ENCODE measurements at places on chromosomes 6 and 20.

DNA sequence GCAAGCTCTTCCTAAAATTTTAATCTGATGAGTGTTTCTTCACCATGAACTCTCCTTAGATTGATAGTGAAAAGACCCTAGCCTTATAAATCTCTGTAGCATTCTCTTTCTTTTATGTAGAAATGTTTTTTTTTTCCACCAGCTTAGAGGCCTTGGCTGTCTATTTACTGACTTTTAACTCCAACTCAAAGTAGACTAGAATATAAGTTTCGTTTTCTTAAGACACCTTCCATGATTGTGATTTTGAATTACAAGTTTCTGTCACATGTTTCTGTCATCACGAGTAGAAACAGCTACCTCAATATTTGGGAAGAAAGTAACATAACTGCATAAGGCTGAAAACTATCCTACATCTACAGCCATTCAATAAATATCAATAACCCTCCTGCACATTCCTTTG is 17.8 kb downstream of the ADGRF4 start:
- no peak for DNase-seq

GRCh38 chr20:58795923-58796245 is 54.8 kb downstream of the GNAS-AS1 start:
- no peak for DNase-seq

DNA sequence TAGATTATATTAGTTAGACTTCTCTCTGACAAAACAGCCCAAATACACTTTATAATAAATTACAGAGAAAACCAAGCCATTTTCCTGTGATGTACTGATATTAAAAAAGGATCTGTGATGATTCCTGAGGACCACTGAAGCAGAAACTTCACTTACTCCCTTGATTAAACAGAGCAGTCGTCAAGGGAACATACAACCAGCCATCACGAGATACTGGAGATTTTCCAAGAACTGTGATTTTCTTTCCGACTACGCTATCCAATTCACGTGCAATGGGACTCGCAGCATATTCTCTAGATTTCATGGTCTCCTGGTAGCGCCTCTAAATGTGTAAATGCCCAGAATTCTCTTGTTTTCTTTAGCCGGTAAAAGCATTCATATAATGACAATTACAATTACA is 377.4 kb downstream of the PHF3 start:
- no peak for DNase-seq

DNA sequence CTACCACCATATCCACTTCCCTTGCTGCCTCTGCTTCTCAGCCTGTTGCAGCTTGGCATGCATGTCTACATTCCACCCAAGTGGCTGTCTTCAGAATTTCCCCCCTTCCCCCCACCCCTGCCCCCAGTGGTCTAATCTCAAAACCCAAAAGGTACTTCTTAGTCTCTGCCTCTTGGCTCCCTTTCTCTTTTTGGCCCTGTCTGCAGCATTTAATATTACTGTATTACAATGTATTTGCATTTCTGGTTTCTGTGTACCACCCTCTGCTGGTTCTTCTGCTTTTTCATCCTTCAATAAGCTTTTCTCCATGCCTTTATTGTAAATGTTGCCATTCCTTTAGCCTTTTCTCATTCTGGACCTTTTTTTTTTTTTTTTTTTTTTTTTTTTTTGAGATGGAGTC is 43.0 kb downstream of the RPRD1B start:
- DNase-seq = no peak

DNA sequence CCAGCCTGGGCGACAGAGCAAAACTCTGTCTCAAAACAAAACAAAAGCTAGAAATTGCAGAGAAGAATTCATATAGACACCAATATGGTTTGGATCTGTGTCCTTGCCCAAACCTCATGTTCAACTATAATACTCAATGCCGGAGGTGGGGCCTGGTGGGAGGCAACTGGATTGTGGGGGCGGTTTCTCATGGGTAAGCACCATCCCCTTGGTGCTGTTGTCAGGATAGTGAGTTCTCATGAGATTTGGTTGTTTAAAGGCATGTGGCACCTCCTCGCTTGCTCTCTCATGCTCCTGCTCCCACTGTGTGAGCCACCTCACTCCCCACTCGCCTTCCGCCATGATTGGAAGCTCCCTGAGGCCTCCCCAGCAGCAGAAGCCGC is 15.2 kb downstream of the NINL start:
- no peak for DNase-seq

DNA sequence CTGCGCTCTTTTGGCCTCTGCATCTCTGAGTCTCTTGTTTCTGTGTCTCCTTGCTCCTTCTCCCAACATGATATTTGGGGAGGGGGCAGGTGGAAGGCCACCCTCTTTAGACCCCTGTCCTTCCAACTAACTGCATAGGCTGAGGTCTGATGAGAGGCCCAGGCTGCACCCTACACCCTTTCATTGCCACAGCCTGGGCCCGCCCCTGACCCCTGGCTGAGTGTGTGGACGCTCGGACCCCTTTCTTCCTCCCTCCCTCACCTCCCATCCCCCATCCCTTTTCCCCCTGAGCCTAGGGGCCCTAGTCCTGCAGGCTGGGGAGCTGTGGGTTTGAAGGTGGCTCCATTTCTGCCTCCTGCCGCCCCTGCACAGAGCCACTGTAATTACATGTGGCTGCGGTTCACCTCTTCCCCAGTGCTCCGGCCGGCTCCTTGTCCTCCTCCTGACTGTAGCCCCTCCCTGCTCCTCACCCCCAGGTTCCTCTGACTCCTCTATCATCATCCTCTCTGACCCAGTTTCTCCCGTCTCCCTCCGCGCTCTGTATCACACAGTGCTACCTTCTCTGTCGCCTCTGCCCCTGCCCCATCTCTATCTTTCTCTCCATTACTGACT is 6.8 kb downstream of the MDFI start:
- DNase-seq = no peak

GRCh38 chr20:54276577-54277169 is 68.8 kb downstream of the PFDN4 start:
- no peak for DNase-seq

- no peak for DNase-seq
Observed at GRCh38 chr20:38917657-38918056, 8.6 kb upstream of the FAM83D start.

DNA sequence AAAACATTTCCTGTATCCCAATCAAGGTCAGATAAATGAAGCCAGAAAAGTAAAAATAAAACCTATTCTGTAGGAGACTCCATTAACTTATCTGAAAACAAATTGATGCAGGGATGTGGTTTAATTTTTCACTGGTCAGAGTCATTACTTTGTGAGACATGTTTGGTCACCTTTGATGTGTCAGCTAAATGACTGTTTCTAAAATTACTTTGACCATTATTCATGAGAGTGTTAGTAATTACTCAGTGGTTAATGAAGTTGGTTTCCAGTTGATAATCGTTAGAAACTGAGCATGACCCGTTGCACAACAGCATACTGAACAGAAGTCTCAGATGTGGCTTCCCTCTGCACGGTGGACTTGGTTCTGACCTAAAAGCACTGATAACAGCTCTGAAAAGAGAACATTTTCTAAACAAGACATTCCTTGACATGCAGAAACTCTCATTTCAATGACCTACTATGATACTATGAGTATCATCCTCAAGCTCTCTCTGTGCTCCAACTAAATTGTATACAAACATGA is 410.5 kb upstream of the RNF217 start:
- no peak for DNase-seq

DNA sequence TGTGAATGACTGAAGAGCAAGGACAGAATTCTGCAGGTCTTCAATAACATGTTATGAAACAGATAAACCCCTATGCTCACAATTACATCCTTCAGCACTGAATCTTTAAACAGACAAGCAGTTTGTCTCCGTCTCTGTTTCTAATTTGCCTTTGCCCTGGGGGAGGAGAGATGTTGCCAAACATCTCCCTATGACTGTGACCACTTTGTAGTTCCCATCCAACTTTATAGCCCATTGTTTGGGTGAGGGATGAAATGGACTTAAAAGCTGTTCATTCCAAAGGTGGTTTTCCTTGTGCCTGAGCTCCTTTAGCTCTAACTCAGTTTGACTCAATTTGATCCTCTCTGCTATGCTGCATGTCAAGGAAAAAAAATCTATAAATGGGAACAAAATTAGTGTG is 19.5 kb upstream of the ADTRP start:
- no peak for DNase-seq

- DNase-seq = no peak
Observed at GRCh38 chr6:135434095-135434494, 63.4 kb downstream of the AHI1 start.

DNA sequence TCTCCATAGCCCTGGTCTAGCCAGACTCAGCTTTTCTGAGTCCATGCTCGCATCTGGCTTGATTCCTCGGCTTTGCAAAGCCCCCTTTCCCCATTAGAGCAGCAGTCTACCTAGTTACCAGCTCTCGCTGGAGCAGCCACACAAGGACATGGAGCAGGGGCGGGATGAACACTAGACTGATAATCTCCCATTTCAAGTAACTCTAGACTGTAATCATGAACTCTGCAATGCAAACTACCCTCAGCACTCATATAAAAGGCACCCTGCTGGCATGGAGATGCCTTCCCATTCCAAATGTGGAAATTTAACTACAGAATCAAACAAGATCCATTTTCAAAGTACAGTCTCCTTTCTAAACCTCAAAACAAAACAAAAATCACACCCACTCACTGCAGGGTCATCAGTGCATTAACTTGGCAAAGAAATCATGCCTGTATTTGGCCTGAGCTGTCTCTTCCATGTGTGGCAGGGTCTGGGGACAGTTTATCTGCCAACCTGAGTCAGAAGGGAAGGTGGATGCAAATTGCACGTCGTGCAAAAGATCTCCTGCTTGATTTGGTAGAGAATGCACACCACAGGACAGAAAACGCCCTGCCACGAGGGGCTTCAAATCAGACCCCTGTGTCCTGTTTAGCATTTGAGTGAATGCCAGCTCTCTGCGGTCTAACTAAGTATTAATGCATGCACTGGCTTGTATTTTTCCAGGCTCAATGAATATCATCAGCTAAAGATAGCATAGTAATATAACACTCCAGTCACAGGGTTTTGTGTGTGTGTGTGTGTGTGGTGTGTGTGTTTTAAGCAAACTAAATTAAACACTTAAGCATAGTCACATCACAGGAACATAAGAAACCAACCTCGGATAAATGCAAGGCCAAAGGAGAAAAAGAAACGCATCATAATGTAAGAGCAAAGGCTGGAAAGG is 85.3 kb downstream of the MYLK4 start:
- DNase-seq = no peak

- DNase-seq = no peak
Observed at GRCh38 chr6:161486361-161487216, 212.7 kb upstream of the AGPAT4 start.

DNA sequence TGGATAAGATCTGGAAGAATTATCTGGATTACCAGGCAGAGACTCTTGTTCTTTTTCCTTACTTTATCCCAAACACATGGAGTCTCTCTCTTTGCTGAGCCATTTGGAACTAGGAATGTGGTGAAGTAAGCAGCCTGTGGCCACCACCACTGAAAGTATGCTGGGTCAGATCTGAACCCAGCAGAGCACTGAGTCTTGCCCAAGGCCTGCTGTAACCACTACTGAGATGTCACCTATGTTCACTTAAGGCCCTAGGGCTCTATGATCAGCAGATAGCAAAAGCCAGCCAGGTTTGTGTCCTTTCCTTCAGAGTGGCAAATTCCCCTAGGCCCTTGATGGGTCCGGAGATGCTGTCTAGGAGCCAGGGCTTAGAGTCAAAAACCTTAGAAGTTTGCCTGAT is 103.3 kb upstream of the PLN start:
- DNase-seq = no peak

DNA sequence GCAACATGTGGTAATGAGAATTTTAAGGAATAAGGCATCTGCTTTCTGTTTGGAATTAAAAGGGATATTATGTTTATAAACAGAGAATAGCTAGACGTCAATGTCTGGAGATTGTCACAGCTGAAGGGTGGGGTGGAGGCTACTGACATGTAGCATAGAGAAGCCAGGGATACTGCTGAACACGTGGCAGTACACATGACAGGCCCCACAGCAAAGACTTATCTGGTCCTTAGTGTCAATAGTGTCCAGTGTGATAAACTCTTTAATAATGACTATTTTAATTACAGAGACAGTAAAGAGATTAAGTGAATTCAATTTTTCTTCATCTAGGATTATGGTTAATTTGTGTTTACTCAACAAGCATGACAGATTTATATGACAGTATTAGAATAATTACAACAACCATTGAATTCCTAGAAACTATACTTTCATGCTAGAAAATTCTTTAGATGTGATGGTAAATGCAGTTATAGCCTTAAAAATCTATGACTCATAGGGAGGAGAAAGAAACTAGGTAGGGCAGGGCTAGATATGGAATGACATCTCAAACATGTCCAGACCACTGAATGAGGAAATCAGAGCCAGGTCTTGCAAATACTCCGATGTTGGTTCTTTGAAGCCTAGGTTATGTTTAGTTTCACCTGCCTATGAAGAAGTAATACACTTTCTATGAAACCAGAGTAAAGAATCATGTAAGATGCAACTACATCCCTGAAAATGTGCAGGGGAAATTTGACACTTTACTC is 399.5 kb downstream of the PHF3 start:
- no peak for DNase-seq

DNA sequence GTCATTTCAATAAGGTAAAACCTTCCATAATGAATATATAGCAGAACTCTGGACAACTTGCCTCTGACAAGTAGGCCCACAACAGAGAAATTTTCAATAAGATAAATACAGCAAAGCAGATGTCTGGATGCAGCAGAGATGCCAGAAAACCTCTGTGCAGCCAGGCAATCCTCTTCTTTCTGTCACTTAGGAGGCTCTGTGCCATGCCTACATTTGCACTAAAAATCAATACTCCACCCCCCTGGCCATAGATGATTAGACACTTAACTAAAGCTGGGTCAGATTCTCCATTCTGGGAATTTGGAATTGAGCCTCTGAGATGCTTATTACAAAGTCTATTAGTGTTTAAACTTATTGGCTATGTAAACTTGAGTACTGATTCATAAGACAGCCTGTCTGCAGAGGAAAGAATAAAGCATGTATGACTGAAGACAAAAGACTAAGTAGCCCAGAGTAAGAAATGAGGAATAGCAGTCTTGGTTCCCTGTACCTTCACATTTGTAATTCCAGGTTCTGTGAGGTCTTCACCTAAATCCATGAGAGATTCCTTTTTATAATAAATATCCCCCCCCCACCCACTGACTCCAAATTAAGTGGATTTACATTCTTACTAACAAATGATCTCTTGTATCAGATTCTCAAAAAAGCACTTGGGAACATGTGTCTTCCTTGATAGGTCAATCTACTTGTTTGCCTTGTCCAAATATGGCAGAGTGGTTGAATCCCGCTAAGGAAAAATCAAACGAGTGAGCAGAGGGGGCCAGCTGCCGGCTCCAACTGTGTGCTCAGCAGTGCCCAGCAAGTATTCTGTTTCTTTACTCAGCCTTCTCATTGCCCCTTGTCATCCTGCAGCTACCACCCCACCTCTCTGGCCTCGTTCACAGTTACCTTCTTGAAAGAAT is 20.4 kb downstream of the MAN1A1 start:
- DNase-seq = no peak

DNA sequence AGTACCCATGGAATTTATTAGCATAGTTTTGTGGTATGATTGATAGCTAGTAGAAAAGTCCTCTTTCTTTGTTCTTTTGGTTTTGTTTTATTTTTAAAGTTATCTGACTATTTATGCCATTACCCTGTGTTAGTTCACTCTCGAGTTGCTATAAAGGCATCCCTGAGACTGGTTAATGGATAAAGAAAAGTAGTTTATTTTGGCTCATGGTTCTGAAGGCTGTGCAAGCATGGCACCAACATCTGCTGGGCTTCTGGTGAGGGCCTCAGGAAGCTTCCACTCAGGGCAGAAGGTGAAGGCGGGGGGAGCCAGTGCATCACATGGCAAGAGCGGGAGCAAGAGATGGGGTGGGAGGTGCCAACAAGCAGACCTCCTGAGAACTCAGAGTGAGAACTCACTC is 166.5 kb downstream of the MTHFD1L start:
- DNase-seq = no peak

Measured in CD4-positive, alpha-beta T cell treated with Interleukin-15 for 4 hours (primary cell).